ENCODE measurements at places on chromosomes 3 and 15. TPM values are rescaled to one million over a fixed set of nuclear protein-coding genes. Genes with fewer than 3 reads are reported as not detected.

Gene RTP4
- 14.8 TPM for total RNA-seq

- no peak for DNase-seq
These were observed 8.3 kb upstream of the PIGZ start for GRCh38 chr3:196976941-196977340.

Gene CCR2
- 70.8 TPM for total RNA-seq

Gene CFAP91
- total RNA-seq = not detected

DNA sequence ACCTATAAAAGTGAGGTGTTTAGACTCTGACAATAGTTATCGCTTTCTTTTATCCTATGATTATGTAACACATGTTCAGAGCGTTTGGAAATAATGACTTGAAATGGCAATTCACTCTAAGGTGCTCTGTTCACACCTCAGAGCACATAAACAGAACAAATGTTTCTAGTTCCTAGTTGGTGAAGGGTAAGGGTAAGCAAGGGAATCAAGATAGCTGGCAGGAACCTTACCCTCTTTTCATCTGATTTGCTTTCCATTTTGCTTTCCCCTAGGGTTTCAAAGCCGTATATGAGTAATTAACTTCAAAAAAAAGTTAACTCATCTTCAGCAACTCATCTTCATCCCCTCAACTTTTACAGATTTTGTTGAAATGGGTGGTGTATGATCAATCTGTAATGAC is 2.3 kb upstream of the ATOSA start:
- no peak for DNase-seq

Gene CDHR4
- total RNA-seq = not detected

- no peak for DNase-seq
These were observed 880 bp upstream of the ARMC8 start for GRCh38 chr3:138186221-138186620.

DNA sequence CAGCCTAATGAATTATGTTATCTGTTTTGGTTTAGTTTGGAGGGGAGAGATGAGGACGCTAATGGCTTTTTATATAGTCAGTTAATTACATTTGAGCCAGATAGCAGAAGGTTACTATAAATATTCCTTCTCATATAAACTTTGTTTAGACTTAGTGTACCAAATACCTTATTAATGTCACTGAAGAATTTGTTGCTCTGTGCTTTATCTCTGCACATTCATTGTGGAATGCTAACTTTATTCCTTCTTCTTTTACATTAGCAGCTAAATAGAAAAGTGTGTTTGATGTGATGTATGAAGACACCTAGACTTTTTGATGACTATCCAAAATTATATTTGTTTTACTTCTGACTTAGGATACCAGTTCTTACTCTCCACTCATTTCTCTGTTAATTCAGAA is 105.2 kb downstream of the EPHA3 start:
- no peak for DNase-seq

Gene RBPMS2
- not detected for total RNA-seq

DNA sequence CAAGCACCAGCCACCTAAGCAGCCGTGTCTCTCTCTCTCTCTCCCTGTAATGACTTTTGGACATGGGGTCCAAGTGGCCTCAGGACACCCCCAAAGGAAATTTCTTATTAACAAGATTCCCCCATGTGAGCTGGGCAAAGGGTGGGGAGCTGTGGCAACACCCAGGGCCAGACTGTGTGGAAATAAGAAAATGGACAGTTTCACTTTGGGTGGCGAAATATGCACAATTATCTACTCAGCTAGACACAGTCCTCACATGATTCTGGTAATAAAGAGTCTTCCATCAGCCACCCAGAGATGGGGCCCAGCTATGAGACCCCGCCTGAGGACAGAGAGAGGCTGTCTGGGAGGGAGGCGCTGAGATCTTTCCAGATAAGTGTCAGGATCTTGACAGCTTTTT is 96.8 kb upstream of the TPM1 start:
- DNase-seq = no peak

Gene GOLGA8M
- total RNA-seq = 5.2 TPM

DNA sequence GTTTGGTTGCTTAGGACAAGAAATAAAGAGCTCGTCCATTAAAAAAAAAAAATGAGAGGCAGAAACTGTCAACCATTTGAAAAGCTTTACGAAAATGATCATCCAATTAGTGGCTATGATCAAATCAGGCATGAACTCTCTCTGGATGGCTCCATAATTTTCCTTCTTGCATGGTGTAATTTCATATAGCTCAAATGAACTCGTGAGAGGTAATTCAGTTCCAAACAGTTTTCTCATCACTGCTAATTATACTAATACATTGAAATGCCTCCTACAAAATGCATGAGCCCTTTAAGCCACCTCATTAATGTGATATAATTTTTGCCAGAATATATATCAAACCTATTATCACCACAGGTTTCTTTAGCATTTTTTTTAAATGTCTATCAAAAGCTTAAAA is 239.5 kb upstream of the MEIS2 start:
- DNase-seq = no peak

GRCh38 chr3:61562721-61563312 is 1.4 kb downstream of the PTPRG start:
- no peak for DNase-seq

- no peak for DNase-seq
These were observed 294.9 kb upstream of the SGO1 start for GRCh38 chr3:20480786-20481365.

Gene FBXW12
- total RNA-seq = not detected

DNA sequence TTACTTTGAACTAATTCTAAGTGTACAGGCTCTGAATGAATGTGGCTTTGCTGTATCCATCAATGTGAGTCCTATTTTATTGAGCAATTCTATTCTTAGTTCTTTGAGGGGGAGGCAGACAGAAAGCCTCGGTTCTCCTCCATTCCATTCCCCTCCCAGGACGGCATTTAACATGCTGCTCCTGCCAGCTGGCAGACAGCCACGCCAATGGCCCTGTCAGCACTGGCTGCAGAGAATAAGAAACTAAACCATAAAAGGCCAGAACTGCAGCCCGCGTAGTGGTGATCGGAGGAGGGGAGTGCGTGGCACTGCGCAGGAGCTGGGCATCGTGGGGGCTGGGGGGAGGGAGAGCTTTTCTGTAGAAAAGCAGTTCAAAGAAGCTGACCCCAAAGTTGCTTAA is 76.0 kb upstream of the HACD2 start:
- no peak for DNase-seq

DNA sequence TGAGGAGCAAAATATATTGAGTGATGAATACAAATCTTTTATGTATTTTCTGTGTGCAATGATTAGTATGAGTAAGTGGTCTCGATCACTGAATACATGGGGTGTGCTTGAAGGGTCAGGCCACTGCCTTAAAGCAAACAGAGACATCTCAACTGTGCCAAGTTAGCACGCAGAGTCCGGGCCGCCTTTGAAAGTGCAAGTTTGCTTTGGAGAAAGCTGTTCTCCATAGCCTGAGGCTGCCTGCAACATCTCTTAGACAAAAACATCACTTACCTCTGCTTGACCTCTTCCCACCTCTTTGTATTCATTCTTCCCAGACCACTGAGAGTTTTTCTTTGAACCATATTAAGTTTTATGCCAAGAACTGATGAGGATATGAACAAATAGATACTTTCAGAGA is 267.0 kb downstream of the ZBTB20 start:
- no peak for DNase-seq

Gene VIPR1
- total RNA-seq = 9.1 TPM

Gene RFC4
- total RNA-seq = 106 TPM

DNA sequence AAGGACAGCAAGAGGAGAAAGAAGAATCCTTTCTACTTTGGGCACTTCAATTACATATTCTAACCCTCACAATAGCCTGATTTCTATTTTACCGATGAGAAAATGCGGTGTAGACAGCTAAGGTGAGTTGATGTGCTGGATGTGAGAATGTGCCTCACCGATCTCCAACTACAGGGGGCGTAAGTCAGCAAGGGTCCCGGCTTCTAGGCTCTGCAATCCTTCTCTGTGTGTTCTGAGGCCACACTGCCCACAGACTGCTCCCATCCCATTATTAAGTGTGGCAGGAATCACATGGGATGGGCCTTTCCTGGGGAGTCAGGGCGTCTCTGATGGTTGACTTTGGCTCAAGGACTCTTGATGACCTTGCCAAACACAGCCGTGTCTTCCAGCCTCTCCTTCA is 23.6 kb upstream of the RPL35A start:
- no peak for DNase-seq

DNA sequence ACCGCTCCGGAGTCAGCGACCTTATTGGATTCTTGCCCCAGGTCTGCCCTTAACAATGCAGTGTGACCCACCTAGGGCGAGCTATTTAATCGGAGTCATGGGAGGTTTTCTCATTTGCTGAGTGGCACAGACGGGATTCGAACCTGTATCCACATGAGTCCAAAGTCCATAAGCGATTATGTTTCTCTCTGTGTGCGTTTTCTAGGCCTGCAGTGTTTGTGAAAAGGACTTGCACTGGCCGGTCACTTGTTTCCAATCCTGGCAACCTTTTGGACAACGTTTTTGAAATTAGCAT is 691 bp upstream of the HDGFL3 start:
- DNase-seq = no peak

Gene ST3GAL6
- not detected for total RNA-seq

GRCh38 chr3:24316887-24317383 is 177.7 kb downstream of the THRB start:
- no peak for DNase-seq

DNA sequence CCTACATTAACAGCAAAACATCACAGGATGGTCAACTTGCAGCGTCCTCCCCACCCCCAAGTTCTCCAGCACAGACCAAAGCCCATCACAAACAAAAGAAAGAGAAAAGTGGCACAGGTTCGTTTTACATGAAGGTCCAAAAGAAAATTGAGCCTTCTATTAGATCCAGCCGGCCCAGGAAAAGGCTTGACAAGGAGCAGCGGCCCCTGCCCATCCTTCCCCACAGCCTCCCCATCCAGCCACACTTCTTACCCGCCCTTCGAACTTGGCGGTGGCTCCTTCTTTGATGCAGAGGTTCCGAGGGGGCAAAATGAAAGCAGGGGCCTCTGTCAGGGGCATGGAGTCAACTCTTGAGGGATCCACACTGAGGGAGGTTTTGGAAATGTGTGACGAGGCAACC is 90.7 kb downstream of the MYLK start:
- DNase-seq = no peak

DNA sequence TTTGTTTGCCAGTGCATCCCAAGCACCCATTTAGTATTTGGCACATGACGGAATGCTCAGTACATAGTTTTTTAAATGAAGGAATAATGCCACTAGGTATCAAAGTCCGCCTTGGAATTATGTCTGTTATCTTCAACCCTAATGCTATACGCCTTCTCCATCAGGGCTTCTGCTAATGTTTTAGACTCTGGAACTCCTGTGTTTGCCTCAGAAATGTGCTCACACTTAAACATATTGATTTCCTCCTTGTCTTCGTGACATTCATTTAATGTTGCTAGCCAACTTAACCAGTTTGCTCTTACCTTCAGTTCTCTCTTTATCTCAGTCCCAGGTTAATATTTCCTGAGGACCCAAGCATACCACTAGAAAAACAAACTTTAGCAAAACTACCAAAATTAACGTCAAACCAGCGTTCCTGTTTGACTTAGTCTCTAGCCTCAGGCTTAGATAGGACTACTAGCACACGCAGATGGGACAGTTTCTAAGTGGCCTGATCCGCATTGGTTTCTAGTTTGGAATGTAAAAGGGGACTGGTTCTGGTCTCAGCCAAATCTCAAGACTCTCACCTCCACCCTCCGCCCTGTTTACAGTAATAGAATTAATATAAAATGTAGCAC is 81.4 kb downstream of the IL1RAP start:
- DNase-seq = no peak

- DNase-seq = no peak
These were observed 4.4 kb downstream of the LAMP3 start for GRCh38 chr3:183158113-183158512.

GRCh38 chr15:26295336-26296085 is 432.4 kb upstream of the ATP10A start:
- DNase-seq = no peak

Gene ITIH1
- not detected for total RNA-seq

DNA sequence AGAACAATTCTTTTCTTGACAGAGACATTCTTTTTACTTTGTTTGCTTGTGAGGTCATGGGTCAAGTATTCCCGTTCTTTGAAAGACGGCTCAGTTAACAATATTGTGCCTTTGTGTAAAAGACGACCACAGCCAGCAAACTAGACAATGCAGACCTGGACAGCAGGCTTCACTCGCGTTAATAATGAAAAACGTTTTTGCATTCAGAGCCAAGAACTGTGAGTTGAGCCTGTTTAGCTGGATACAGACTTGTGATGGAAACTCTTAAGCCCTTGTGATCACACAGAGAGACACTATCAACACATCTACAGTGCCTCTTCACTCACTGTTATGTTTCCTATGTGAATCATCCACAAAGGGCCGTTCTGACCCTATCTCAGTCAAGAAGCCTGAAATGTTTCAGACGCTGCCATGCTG is 37.3 kb upstream of the CMTM7 start:
- no peak for DNase-seq

Gene ROPN1B
- total RNA-seq = not detected

- no peak for DNase-seq
These were observed 610.9 kb upstream of the ALCAM start for GRCh38 chr3:104755791-104756190.

DNA sequence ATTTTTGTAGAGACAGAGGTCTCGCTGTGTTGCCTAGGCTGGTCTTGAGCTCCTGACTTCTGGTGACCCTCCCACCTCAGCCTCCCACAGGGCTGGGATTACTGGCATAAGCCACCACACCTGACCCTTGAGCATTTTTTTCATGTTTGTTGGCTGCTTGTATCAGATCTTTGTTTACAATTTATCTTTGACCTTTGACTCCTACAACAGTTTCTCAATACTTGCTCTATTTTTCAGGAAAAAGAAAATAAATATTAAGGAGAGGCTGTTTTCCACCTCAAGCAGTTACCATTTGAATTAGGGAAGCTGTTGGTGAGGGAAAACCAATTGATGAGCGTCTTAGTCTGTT is 44.5 kb downstream of the LIMD1 start:
- DNase-seq = no peak

Gene SLC24A5
- not detected for total RNA-seq

Gene SLC12A1
- not detected for total RNA-seq

GRCh38 chr3:185701611-185702261 is 115.6 kb downstream of the SENP2 start:
- DNase-seq = no peak

DNA sequence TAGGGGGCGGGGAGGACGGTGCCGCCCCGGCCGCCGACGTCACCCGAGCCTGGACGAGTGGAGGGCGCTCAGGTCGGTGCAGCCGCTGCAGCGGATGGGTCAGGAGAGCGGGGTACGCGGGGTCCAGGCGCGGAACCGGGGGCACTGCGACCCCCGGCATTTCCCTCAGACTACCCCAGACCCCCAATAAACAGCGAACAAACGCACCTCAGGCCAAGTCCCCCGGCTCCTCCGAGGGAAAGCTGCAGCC is 78.9 kb downstream of the IQSEC1 start:
- no peak for DNase-seq

DNA sequence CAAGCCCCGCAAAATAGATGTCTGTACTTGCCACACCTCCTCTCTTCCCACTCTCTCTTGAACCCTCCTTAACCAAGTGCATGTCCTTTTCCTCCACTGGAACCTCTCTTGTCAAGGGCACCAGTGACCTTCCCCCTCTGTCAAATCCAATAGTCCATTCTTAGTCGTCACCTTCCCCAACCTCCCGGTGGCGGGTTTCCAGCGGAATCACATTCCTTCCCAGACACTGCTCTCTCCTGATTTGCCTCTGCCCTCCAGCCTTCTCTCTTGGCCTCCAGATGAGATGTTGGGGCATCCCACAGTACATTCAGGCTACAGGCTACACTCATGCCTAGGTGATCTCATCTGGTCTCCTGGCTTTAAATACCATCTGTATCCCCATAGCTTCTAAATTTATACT is 31.1 kb downstream of the SCN5A start:
- DNase-seq = no peak

Data from activated CD8-positive, alpha-beta T cell treated with anti-CD3 and anti-CD28 coated beads, Interleukin-2, amount 10 ng/mL, durations not matched to agents 7 days and 5 days (primary cell).